ENCODE measurements at places on chromosomes 7 and 10.

DNA sequence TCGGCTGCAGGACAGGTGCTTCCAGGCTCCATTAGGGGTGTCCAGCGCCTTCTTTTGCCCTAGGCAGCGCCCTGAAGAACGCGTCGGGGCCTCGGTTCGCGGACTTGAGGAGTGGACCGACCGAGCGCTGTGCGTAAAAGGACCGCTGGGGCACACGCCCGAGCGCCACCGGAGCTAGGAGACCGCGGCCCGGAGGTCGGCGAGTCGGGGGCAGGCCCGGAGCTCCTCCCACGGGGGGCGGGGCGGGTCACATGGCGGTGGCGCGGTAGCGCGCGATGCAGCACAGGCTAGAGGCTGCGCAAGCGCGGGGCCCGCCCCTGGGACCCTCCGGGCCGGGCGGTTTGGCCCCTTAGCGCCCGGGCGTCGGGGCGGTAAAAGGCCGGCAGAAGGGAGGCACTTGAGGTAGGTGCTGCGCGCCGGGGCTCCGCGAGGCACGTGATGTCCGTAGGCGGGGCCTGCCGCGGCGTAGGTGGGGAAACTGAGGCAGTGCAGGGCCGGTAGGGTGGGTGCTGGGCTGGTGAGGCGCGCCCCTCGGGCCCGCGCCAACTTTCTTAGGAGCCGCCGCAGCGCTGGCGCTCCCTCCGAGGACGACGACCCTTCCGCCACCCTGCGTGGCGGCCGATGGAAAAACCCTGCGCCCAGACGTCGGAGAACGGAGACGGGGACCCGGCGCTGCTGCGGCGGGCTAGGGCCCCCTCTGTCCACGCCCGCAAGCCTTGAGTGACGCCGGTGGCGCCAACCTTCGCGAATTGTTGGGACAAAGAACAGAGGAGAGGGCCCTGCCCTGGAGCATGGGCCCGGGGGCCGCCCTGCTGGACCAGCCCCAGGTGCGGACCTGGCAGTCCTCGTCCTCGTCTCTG, at the start of gene PRXL2A:
TSS of gene PRXL2A (plus strand) at position 310 of the 860 bp plus-strand sequence. CDS start 11,917 bp downstream, outside the sequence.
- peak; percentile 82 for DNase-seq

DNA sequence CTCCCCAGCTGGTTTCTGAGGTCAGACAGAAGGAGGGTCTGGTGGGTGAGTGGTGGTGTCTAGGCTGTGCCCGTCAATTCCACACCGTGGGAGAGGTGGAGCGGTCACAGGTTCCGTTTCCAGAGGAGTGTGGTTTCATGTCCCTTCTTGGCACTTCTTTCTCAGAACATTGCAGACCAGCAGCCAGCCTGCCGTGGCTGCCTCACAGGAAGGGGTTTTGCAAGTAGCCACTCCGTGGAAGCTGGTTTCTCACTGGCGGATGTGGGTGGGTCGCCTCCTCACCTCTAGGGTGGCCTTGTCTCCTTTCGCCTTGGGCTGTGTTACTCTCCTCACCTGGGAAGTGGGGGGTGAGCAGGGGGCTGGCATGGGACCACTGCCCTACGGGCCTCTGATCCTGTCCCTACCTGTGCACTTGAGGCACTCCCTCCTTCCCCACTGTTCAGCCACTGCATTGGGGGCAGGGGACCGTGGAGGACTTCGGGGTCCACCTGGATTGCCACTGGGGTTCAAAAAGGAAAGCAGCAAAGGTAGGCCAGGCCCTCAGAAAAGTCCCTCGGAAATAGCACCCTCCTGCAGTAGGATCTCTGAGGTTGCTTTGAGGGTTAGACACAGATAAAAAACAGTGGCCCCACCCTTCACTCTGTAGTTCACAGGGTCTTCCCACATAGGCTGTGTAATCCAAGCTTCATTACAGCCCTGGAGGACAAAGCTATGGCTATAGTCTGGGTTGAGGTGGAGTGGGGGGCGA, 33.9 kb downstream of the TSPAN14 start:
- DNase-seq, result no peak

DNA sequence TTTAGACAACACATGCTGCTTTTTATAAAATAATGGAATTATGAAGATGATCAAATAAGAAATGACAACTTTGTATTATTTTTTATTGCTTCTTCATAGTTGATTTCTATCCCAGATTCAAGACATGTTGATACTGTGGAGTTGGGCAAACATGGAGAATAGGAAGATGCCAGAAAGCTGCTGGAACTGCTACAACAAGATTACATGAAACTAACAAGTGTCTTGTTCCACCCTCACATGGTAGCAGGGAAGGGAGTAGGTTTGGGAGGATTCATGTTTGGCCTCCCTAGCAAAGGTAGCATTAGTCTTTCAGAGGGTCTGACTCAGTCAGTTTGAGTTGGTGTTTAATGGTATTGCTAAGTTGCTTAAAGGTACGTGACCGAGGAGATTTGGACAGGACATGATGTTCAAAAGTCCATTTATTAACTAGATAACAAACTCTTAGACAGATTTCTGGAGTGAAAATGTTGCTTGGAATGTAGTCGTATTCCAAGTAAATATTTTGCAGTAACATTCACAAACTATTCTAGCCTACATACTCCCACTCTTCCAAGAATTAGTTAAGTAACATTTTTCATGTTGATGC, 33.1 kb downstream of the PRR15 start:
- DNase-seq, result no peak

- DNase-seq, result peak; percentile 79
These were observed 301.5 kb upstream of the CACNA2D1 start for GRCh38 chr7:82745117-82745516.

DNA sequence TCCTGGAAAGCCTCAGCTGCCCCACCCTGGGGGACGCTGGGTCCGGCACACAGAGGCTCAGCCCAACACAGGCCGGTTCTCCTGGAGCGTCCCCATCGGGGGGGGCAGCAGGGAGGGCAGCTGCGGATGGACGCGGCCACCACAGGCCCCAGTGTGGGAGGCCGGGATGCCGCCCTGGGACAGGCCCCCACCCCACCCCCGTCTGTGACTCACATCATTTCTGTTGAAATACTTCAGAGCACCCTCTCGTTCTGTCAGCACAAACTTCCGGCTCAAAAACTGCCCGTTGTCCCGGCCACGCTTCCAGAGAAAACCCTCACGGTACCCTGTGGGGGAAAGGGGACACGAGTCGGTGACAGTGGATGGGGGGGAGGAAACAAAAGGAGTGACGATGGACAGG, 28.5 kb downstream of the GET4 start:
- peak; percentile 42 for DNase-seq

- no peak for DNase-seq
These were observed 17.6 kb downstream of the ANXA11 start for GRCh38 chr10:80187465-80188409.

GRCh38 chr10:14409247-14409646, 78.5 kb upstream of the FRMD4A start:
- no peak for DNase-seq

DNA sequence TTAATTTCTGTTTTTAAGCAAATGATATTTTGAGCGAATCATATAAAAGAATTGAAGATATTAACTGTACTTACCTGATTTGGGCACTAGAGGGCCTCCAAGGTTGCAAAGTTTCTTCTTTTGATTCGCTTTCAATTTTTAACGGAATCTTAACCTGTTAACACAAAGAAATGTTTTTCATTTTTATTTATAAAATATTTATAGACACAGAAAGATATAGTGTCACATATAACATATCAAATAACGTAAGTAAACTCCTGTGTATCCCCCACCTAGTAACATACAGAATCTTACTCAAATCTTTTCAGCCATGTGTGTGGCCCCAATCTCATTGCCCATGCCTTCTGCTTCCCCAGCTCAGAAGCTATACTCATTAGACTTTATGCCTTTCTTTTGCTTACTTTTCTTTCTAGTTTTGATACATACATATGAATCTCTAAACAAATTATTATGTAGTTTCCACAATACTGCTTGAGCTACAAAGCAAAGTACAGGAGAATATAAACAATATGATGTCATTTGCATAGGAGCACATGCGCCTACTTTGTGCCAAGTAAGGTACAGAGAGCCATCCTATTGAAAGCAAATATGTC, 49.5 kb upstream of the ZPBP start:
- peak; percentile 46 for DNase-seq

- no peak for DNase-seq
These were observed 81.2 kb upstream of the ITGB1 start for GRCh38 chr10:33039181-33039580.

DNA sequence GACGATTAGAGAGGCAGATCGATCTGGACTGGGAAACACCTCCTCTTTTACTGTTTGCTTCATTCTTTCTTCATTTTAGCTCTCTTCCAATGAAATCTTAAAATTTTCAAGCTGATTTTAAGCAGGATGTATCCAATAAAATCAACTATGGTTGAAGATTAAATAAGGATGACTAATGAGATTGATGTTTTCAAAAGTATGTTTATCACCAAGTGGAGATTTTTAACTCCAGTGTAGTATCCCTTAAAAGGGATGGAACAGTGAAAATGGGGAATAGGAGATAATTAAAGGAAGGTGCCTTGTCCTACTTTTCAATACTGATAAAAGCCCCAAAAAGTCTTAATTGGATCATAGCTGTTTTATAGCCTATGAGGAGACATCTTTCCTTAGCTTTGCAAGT, 11.6 kb upstream of the LIPF start:
- no peak for DNase-seq

DNA sequence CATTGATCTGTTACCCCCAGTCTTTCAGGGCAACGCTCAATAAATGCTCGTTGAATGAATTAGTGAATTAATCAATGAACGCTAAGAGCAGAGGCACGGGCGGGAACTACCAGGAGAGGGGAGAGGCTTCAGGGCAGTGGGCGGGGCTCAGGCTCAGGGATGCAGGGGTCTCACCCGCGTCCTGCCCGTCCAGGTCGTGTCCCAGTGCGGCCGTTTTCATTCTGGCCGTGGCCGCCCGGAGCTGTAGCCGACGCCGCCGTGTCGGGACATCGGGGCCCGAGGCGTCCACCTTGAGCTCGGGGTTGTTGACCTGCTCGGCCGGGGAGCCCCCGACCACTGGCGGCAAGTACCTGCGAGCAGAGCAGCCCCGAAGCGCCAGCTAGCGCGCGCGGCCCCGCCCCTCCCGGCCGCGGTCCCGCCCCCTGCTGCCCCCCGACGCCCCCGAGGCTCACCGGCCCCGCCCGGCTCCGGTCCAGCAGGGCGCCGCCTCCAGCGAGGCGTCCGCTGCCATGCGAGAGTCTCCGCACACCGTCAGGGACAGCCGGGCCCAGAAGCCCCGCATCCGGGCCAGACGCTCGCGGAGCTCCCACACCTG, 2.8 kb upstream of the GAL3ST4 start:
- DNase-seq, result peak; percentile 27

DNA sequence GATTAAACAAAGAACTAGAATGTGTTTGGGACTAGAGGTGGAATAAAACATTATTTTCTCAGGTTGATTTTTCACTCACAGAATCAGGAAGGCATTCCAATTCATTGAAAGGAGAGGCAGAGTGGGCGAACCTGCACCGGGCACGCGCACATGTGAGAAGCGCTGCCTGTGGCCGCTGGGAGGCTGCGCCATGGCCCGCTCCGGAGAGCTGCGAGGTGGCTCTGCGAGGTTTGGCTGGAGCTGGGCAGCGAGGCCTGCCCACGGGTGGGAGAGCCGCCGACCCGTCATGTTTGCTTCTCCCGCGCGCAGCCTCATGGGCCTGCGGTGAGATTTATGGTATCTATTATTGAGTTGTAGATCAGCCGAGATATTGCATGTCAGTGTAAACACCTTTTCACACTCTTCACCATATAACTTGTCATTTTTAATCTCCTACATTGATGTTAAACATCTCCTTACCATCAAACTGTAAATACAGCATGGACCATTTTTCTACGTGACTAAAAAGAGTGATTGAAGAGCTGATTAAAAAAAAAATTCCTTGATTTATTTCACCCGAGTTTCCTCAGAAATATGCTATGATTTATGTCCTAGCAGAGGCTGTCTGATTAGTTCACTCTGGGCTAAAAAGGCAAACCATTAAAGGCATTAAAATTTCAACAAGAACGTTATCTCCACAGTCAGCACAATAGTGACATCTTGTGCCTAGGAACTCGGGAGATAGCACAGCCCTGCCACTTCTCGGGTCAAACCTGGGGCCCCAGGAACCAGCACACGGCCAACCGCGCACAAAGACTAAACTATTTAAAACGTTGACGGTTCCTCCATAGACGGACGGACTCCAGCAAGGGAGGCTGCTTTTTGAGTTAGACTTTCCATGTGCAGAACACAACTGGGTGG, 96.6 kb upstream of the RNF32 start:
- no peak for DNase-seq

DNA sequence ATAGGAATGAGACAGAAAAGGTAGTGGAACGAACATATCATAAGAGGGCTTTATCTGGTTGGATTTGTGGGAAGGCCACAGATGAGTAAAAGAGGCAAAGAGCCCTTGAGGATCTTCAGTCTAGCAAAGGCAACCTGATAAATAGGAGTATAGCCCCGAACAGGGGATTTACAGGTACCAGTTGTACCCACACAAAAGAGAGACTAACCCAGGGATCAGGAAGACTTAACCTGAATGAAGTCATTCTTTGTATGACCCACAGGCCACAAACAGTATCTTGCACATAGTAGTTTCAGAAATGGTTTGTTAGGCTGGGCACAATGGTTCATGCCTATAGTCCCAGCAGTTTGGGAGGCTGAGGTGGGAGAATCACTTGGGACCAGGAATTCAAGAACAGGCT, 208.2 kb downstream of the ARHGAP21 start:
- no peak for DNase-seq

DNA sequence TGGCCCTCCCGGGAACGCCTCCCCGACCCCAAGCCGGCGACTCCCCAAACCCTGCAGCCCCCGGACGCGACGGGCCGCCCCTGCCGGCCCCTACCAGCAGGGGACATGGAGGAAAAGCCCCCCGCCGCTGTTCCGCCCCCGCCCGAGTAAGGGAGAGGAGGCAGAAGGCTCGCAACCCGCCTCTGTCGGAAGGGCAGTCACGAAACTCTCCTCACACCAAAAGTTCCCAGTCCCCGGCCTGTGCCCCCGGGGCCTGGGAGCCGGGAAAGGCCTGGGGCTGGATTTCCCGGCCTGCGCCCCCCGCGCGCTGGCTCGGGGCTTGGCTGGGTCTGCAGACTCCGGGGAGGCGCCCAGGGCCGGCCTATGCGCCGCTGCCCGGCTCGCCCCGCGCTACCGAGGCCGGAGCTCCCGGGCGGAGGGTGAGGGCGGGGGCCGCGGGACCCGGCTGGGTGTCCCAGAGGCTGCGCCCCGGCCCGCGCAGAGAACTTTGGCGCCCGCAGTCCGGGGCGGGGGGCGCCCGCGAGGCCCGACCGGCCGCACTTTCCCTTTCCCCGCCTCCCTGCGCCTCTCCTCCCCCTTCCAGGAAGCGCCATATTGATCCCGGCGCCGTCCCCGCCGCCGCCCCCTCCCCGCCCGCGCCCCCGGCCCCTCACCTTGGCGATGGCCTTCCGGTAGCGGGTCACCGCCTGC, 728 bp downstream of the PARD3 start:
- peak; percentile 76 for DNase-seq

- no peak for DNase-seq
These were observed 350.5 kb downstream of the PARD3 start for GRCh38 chr10:34464591-34464990.

DNA sequence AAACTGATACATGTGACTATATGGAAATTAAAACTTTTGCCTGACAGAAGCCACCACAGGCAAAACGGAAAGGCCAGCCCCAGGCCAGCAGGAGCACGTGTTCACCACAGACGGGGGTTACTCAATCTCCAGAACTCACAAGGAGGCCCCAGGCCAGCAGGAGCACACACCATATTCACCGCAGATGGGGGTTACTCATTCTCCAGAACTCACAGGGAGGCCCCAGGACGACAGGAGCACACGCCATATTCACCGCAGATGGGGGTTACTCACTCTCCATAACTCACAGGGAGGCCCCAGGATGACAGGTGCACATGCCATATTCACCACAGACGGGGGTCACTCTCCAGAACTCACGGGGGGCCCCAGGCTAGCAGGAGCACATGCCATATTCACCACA, 61.5 kb downstream of the NKX6-2 start:
- DNase-seq, result peak; percentile 41

Measured in astrocyte of the hippocampus (primary cell).